ENCODE measurements at places on chromosomes 7 and 10.

DNA sequence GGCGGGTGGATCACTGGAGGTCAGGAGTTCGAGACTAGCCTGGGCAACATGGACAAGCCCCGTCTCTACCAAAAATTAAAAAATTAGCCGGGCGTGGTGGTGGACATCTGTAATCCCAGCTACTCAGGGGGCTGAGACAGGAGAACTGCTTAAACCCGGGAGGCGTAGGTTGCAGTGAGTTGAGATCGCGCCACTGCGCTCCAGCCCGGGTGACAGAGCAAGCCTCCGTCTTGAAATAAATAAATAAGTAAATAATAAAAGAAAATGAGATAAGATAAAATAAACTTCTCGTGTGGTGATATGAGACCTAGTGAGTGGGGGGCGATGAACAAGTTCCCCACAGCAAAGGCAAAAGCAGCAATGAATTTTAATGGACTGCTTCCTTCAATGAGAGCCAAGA lies 33.6 kb upstream of the LMTK2 start:
- no peaks in the 10 kb centered on the region for H3K36me3 ChIP-seq
- peaks cover 19% of the 10 kb centered on the region for H3K27me3 ChIP-seq
- no peaks in the 10 kb centered on the region for H3K4me1 ChIP-seq
- DNase-seq, result no peak
- no peak overlapping the region for H3K27ac ChIP-seq

DNA sequence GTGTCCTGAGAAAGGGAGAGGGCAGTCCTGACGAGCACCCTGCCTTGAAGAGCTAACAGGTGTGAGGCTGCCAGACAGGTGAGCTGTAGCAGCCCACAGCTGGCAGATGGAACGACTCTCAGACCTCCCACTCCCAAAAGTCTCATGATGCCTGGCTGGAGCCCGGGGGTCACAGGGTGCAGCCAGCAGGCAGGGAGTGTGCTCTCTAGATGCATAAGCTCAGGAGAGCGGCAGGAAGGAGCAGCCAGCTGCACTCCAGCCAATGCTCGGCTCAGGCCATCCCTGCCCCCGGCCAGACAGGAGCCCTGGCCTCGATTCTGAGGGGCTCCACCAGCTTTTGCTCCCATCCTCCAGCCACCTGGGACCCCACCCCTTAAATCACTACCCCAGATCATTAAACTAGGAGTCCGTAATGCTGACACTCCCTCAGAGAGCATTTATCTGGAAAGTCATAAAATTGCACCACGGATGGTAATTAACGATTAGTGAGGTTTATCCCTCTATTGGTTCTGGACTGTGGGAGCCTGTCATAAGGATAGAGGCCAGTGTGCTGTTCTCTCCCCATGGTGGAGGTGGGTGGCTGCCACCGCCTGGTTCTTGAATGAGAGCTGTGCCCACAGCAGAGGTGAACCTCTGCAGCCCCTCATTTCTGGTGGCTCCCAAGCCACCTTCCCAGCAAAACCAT lies 63.5 kb upstream of the ZMIZ1 start:
- no peak overlapping the region for H3K27ac ChIP-seq
- DNase-seq, result no peak
- H3K27me3 ChIP-seq, result peaks cover 13% of the 10 kb centered on the region
- H3K4me1 ChIP-seq, result peaks cover 6% of the 10 kb centered on the region
- H3K36me3 ChIP-seq, result no peaks in the 10 kb centered on the region

DNA sequence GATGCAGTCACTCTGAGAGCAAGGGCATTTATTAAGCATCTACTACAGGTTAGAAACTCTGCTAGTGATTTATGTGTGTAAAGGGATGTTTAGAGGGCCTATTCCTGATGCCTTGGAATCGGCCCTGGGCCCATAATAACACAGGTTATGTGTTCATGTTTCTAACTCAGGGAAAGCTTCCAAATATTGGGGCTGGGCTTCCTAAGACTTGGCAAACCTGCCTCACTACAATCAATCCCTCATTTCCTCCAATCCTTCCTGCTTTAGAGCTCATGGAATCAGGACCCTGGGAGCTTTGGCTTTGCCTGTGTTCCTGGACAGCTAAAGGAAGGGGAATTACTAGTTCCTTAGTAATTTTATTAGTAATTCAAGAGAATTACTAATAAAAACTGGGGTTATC lies 148.8 kb downstream of the HIBADH start:
- no peak overlapping the region for H3K4me3 ChIP-seq
- no peaks in the 10 kb centered on the region for H3K36me3 ChIP-seq
- no peaks in the 10 kb centered on the region for H3K4me1 ChIP-seq
- no peak overlapping the region for H3K27ac ChIP-seq

- H3K4me1 ChIP-seq, result no peaks in the 10 kb centered on the region
- no peak overlapping the region for H3K27ac ChIP-seq
- DNase-seq, result no peak
- H3K4me3 ChIP-seq, result no peak overlapping the region
- peaks cover 6% of the 10 kb centered on the region for H3K27me3 ChIP-seq
These were observed 95.7 kb downstream of the COL13A1 start for GRCh38 chr10:69897432-69897831.

GRCh38 chr10:82887488-82887887 lies 1012.5 kb downstream of the NRG3 start:
- H3K36me3 ChIP-seq, result no peaks in the 10 kb centered on the region
- DNase-seq, result no peak
- H3K4me3 ChIP-seq, result no peak overlapping the region
- no peaks in the 10 kb centered on the region for H3K27me3 ChIP-seq
- H3K4me1 ChIP-seq, result no peaks in the 10 kb centered on the region

- peaks cover 23% of the 10 kb centered on the region for H3K36me3 ChIP-seq
- H3K27ac ChIP-seq, result peak overlapping the region; percentile 88
- H3K27me3 ChIP-seq, result peaks cover 9% of the 10 kb centered on the region
- H3K4me3 ChIP-seq, result peak overlapping the region; percentile 87
- peaks cover 8% of the 10 kb centered on the region for H3K4me1 ChIP-seq
- no peak for DNase-seq
These were observed 675 bp downstream of the ABRAXAS2 start for GRCh38 chr10:124802313-124802675.

DNA sequence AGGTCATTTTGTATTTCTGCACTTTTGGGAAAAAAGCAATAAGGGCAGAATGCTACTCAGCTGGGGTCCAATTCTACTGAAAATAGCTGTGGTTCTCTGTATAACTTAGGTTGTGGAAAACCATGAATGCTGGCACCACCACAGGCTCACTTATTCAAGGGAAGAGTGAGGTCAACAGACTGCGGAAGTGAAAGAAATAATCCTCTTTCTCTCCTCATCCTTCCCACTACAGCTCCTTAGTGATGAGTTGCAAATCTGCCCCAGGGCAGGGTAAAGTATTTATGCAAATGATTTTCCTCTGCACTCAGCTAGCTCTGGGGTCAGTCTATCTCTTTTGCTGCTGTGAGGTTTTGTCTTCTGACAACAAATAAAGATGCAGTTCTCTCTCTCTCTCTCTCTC lies 74.1 kb upstream of the PTPRZ1 start:
- no peaks in the 10 kb centered on the region for H3K4me1 ChIP-seq
- DNase-seq, result no peak
- H3K27me3 ChIP-seq, result no peaks in the 10 kb centered on the region
- H3K27ac ChIP-seq, result no peak overlapping the region

GRCh38 chr7:22115689-22116088 lies 170.0 kb upstream of the CDCA7L start:
- peaks cover 13% of the 10 kb centered on the region for H3K27me3 ChIP-seq
- H3K27ac ChIP-seq, result no peak overlapping the region
- H3K4me1 ChIP-seq, result peaks cover 2% of the 10 kb centered on the region
- no peak for DNase-seq

DNA sequence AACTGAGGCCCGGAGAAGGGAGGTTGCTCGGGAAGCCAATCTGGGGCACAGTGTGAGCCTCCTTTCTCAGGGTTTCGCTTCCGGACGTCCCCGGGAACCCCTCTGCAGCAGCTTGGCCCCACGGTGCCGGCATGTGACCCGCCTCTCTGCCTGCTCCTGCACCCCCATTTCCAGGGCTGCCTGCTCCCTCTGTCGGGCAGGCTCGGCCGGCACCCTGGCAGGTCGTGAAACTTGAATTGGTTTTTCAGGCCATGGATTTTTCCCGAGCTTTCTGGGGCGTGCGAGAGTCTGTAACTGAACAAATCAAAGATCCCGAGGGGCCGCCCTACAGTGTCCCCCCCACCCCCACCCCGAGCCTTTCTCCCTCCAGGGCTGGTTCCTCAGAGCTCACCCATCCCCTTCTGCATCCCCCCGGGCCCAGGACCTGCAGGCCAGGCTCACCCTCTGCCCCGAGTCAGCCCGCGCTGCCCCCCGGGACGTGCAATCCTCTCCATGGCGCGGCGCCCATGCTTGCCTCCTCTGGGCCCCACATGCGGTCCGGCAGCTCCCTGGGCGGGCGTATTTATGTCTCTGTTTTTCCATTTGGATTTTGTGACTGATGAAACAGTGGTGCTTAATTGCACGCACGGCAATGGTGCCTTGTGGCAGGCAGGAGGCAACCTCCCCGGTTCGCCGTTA lies 58.1 kb downstream of the UNCX start:
- H3K4me3 ChIP-seq, result peak overlapping the region; percentile 77
- peaks cover 4% of the 10 kb centered on the region for H3K36me3 ChIP-seq
- peaks cover 7% of the 10 kb centered on the region for H3K27me3 ChIP-seq

DNA sequence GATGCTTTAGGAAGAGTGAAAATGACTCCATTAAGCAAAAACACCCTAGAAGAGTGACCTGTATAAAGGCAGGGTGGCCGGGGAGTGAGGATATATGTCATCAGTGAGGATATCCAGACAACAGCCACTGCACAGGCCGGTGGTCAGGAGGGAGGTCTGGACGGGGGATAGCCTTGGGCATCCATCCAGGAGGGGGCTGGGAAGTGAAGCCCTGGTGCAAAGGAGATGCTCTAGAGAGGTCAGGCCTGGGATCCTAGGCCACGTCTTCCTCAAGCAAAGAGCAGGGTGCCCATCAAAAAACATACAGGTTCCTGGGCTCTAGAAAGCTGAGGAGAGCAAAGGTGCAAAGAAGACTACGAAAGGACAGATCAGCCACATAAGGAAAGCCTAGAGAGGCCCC lies 25.6 kb downstream of the FAM171A1 start:
- H3K4me1 ChIP-seq, result no peaks in the 10 kb centered on the region
- H3K27ac ChIP-seq, result no peak overlapping the region
- H3K36me3 ChIP-seq, result peaks cover 3% of the 10 kb centered on the region
- no peak overlapping the region for H3K4me3 ChIP-seq
- peaks cover 75% of the 10 kb centered on the region for H3K27me3 ChIP-seq

- peaks cover 14% of the 10 kb centered on the region for H3K4me1 ChIP-seq
- H3K27ac ChIP-seq, result no peak overlapping the region
- H3K36me3 ChIP-seq, result no peaks in the 10 kb centered on the region
These were observed 50.1 kb upstream of the RASGEF1A start for GRCh38 chr10:43316988-43317387.

DNA sequence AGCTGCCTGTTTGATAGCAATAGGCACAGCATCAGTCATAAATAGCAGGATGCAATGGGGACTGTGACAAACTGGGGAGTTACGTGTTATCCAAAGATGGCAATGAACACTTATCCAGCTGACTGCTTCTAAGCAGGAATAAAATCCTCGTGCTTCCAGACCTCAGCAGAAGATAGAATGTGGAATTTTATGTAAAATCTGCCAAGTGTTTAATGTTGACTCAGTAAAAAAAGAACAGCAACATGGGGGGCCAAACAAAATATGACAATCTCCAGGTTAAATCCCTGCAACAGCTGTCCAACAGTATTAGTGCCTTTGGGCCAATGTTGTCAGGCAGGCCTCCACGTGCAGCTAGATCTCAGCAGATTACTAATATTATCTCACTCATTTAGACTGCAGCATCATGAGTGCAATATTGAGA lies 127.3 kb downstream of the SEMA3C start:
- no peak for DNase-seq
- H3K36me3 ChIP-seq, result no peaks in the 10 kb centered on the region
- no peak overlapping the region for H3K4me3 ChIP-seq
- H3K4me1 ChIP-seq, result no peaks in the 10 kb centered on the region
- H3K27me3 ChIP-seq, result no peaks in the 10 kb centered on the region
- H3K27ac ChIP-seq, result no peak overlapping the region

DNA sequence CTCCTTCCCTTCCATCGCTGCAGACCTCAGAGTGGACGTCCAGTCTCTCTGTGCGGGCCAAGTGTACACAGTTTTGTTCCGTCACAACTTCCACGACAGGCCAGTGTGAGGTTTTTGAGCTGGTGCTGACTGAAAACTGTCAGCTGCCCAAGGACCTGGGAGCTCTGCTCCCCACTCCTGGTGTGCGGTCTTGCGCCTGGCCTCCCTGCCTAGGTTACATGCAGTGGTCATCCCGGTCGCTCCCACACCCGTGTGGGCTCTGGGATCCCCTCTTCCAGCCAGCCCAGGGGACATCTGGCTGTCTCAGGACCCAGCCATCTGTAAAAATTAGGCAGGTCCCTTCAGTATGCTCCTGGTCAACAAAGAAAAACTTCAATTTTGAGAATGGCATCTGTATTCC lies 127.5 kb downstream of the VIPR2 start:
- H3K4me3 ChIP-seq, result no peak overlapping the region
- H3K27ac ChIP-seq, result no peak overlapping the region
- no peaks in the 10 kb centered on the region for H3K36me3 ChIP-seq
- DNase-seq, result no peak
- H3K4me1 ChIP-seq, result peaks cover 3% of the 10 kb centered on the region

- H3K27me3 ChIP-seq, result peaks cover 13% of the 10 kb centered on the region
- H3K4me1 ChIP-seq, result no peaks in the 10 kb centered on the region
- DNase-seq, result no peak
- no peak overlapping the region for H3K4me3 ChIP-seq
These were observed 80.9 kb downstream of the FRMPD2 start for GRCh38 chr10:48193556-48193955.

GRCh38 chr7:33730958-33731357 lies 174.4 kb upstream of the BMPER start:
- H3K4me3 ChIP-seq, result no peak overlapping the region
- H3K36me3 ChIP-seq, result no peaks in the 10 kb centered on the region
- no peak overlapping the region for H3K27ac ChIP-seq
- no peaks in the 10 kb centered on the region for H3K27me3 ChIP-seq

- H3K4me1 ChIP-seq, result no peaks in the 10 kb centered on the region
- H3K4me3 ChIP-seq, result no peak overlapping the region
- H3K36me3 ChIP-seq, result no peaks in the 10 kb centered on the region
- no peak for DNase-seq
- H3K27me3 ChIP-seq, result no peaks in the 10 kb centered on the region
- H3K27ac ChIP-seq, result no peak overlapping the region
These were observed 162.4 kb downstream of the AGMO start for GRCh38 chr7:15399441-15399840.

DNA sequence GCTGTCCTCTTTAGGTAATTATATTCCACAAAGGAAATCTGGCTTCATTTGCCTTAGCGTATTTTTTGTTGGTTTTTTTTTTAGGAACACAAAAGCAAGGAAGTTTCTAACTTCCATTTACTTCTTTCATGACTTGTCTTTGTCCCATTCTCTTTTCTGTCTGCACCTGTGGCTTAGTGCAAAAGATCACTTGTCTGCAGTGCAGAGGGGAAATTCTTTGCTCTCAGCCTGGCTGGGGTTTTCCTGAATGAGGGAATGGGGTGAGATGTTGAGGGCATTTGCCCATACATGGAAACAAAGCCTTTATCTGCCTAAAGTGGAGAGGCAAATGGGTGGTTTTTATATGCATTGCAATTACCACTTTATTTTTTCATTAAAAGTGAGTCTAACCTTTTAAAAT lies 361.1 kb upstream of the IGFBP3 start:
- H3K4me1 ChIP-seq, result no peaks in the 10 kb centered on the region
- no peaks in the 10 kb centered on the region for H3K27me3 ChIP-seq
- no peaks in the 10 kb centered on the region for H3K36me3 ChIP-seq
- no peak for DNase-seq
- H3K4me3 ChIP-seq, result no peak overlapping the region

Measured in effector memory CD8-positive, alpha-beta T cell (primary cell).